ENCODE measurements at places on chromosomes 7 and 10. TPM values are rescaled to one million over a fixed set of nuclear protein-coding genes. Genes with fewer than 3 reads are reported as not detected.

DNA sequence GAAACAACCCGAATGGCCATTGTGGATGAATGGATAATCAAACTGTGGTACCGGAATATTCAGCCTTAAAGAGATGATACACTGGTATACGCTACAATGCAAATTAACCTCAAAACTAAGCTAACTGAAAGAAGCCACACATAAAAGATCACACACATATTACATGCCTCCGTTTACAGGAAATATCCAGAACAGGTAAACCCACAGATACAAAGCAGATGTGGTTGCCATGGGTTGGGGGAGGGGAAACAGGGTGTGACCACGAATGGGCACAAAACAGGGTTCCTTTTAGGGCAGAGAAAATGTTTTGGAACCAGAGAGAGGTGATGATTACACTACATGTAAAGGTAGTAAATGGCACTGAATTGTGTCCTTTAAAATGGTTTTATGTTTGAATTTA, 16.6 kb downstream of the ESYT2 start:
- no peak for DNase-seq

DNA sequence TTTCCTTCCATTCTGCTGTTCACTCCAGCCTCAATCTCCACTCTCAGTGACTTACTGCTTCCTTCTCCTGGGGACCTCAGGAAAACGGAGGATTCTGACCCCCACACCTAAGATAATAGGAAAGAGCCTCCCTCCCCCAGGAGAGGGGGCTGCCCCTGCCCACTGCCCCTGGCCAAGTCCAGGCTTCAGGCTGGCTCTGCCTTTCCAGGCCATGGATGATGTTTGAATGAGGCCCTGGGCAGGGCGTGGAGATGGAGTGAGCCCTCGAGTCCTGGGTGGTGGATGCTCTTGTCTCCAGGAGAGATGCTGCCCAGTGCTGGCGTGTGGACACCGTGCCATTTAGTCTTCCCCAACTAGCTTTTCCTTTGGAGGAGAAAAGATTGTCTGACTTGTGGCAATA, 106.9 kb downstream of the INSYN2A start:
- DNase-seq, result no peak

The MEOX2 gene
- total RNA-seq, result 5.2 TPM

The AKR1C1 gene
- 254 TPM for total RNA-seq

DNA sequence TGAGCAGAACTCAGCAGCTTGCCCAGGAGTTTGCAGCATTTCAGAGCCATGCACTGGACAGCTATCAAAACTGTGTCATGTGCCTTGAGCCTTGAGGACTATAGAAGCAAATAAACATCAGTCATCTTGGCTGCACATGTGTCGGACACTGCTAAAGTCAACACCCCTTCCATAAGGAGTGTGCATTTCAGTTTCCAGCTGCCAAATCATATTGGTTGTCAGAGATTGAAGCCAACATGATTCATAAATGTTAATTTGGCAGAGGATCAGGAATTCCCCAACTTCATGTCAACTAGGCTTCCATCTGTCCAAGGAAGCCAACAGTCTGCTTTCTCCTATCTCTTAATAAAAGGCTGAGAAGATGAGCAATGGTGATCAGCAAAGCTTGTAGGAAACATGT, 32.8 kb downstream of the SLC16A12 start:
- DNase-seq, result no peak
